T-helper 17 cell (primary cell): ENCODE measurements at places on chromosomes 2 and 18.

GRCh38 chr2:54660752-54661151 lies 62.7 kb upstream of the EML6 start:
- no peak for DNase-seq

DNA sequence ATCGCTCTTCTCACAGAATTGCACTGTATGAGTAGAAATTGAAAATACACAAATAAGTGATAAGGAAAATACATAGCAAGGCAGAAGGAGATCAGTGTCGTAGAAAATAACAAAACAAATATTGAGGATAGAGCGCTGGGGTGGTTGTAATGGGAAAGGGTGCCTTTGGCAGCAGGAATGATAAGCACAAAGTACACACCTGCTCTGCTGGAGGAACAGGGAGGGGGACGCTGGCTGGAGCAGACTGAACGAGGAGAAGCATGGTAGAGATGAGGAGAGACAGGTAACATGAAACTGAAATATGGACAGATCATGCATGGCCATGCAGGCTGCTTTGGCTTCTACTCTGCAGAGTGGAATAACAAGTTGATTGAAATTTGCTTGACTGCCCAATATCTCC lies 181.2 kb upstream of the FSHR start:
- no peak for DNase-seq

DNA sequence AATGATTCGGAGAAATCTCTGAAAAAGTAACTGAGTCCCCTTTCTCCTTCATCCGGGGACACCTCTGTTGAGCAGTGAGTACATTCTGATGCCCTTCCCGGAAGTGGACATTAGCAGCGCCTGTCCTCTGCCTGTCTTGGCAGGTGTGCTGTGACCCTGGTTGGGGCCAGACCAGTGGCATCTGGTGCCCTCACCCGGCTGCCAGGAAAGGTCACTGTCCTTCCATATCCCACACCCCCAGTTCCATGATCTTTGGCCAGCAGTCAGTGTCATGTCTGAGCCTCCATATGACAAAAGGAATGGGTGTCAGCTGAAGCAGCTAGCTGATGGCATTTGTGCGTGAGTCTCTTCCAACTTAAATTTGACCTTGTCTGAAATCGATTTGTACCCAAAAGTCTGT lies 128.1 kb downstream of the NCK2 start:
- DNase-seq, result no peak

- no peak for DNase-seq
Measured at GRCh38 chr2:12046641-12047040, 300.2 kb downstream of the LPIN1 start.

DNA sequence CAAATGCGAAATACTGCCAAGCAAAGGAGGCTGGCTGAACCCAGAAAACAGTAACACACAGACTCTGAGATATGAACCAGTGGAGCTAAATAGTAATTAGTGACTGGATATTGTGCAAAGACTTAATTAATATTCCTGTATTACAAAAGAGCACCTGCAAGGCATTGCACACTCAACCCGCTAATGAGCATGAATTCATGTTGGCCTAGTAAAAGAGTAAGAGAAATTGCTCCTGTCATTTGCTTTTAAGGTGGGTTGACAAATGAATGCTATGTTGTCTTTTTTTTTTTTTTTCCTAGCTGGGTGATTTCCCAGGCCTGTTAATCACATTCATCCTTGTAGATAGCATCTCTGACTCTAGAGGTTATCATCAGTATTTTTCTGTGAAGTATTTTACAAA lies 87.0 kb upstream of the CERS6 start:
- no peak for DNase-seq

- DNase-seq, result no peak
Measured at GRCh38 chr2:232632229-232632903, 1.0 kb upstream of the EFHD1 start.

DNA sequence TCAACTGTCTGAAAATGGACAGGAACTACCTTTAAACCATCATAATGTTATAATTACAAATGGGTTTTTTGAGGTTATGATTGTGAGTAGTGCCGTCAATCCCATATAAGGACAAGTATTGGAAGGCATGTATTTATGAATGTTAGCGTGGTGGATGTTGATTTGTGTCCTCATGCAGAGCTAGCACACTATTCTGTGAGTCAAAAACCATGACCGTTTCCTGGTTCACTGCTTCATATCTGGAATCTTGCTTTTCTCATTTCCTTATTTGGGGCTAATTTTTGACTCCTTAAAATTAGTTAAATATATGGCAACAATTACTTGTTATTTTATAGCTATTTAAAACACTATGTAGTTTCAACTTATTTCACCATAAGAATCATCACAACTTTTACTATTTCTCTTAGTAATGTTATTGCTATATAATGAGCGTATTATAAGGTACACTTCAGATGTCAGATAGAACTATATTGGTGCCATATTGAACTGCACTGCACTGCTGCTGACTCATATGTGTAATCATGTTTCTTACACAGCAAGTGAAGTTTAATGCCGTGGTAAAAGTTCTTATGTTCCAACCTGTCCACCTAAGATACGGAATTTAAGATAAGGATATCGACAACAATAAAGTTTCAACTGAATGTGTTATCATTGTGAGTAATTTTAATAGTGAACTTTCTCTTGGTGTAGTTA lies 192.8 kb downstream of the PTGR3 start:
- DNase-seq, result no peak

- DNase-seq, result no peak
Measured at GRCh38 chr2:46813680-46814079, 101.9 kb downstream of the MCFD2 start.

GRCh38 chr2:212665948-212666347 lies 127.3 kb upstream of the ERBB4 start:
- no peak for DNase-seq

GRCh38 chr18:74961596-74961995 lies 247.3 kb downstream of the PTGR3 start:
- no peak for DNase-seq

DNA sequence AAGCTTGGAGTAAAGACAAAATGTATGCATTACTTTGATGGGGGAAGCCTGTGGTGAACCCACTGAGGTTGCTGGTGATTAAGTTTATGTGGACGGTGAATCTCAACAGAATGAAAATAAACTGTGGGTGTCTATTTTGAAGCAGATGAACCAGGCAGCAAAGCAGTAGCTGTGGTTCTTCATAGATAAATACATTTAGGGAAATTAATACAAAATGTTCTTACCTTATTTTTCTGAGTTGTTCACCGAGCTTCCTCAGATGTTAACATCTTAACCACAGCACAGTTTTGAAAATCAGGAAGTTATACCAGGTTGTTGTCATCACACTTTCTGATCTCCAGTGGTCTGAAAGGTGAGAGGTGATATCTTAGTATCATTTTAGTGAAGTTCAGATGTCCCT lies 53.9 kb downstream of the NCK2 start:
- DNase-seq, result no peak

DNA sequence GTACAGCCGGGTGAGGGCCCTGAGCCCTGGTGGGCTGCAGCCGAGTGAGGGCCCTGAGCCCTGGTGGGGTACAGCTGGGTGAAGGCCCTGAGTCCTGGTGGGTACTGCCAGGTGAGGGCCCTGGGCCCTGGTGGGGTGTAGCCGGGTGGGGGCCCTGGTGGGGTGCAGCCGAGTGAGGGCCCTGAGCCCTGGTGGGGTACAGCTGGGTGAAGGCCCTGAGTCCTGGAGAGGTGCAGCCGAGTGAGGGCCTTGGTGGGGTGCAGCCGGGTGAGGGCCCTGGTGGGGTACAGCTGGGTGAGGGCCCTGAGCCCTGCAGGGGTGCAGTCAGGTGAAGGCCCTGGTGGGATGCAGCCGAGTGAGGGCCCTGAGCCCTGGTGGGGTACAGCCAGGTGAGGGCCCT lies 37.5 kb downstream of the CTDP1 start:
- DNase-seq, result no peak

- DNase-seq, result no peak
Measured at GRCh38 chr2:183729380-183729779, 605.1 kb downstream of the NUP35 start.

GRCh38 chr2:164617466-164617865 lies 3.8 kb downstream of the GRB14 start:
- no peak for DNase-seq

DNA sequence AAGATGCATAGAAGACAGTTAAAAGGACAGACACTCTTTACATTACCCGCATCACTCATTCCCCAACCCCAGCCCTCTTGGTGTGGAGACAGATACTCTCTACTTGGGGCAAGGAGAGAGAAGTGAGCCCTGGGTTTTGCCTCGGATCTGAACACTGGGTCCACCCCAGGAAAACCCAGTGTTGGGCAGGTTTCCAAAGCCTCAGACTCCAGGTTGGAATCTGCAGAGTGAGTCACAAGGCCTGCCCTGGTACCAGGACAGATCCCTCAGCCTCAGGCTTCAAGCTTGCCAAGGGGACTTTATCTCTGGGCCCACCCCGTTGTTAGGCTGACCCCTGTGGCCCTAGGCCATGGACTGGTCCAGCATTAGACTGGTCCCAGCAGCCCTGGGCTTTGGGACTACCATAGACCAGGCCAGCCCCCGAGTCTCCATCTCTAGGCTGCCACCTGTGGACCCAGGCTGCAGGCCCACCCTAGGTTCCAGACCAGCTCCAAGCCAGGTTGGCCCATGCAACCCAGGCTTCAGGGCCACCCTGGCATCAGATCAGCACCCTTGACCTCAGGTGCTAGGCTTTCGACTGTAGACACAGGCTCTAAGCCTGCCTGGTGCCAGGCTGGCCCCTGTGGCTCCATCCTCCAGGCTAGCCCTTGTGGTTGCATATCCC lies 112.8 kb downstream of the GULP1 start:
- DNase-seq, result no peak

DNA sequence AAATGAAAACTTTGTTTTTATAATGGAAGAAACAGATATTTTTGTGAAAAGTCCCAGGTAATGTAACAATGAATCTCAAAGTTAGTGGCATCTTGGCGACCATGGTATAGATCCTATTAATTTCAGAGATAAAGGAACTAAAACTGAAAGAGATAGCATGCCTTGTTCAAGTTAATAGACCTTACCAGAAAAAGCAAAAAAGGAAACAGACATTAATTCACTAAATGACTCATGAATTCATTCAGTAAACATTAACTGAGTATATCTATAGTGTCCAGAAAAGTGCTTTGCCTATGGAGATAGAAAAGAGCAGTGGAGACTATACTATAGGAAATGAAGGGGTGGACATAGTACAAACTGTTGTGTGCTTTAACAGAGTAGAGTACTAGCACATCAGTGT lies 763.3 kb downstream of the TRIB2 start:
- no peak for DNase-seq

- peak; percentile 65 for DNase-seq
Measured at GRCh38 chr2:43174368-43174916, 52.0 kb downstream of the ZFP36L2 start.

DNA sequence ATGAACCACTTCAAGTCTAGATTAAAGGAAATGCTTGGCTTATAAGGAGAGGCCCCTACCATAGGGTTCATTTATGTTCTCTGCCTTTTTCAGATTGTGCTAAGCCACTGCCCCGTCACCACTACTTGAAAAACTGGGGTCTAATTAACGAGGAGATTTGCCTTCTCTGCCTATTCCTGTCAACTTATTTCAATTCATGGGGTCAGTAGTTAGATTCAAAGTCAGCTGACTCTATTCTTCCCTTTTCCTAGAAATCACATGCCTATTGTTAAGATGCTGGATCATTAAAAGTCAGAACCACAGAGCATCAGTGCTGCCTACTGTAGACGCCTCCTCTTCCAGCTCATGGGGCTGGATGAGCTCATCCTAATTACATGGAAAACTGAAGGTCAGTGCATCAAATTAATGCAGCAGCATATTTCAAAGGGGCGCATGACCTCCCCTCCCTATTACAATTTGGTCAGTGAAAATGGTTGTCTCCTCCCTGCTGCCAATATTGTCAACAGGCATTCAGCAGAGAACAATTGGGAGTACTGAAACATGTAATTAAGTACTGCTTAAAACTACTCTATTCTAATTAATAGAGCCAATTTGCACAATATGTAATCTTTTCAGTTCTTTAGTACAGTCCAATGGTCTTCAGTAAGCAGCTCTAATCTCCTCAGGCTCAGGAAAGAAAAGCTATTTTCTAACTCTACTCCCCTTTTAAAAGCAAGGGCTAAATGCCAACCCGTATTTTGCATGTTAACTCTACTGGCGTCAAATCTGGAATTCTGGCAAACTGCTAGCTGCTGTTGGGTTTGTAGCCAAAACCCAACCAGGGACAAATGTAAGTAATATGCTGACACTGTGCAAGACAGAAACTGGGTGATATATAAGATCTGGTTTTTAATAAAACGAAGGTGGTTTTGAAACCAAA lies 117.4 kb upstream of the ITGB6 start:
- no peak for DNase-seq

DNA sequence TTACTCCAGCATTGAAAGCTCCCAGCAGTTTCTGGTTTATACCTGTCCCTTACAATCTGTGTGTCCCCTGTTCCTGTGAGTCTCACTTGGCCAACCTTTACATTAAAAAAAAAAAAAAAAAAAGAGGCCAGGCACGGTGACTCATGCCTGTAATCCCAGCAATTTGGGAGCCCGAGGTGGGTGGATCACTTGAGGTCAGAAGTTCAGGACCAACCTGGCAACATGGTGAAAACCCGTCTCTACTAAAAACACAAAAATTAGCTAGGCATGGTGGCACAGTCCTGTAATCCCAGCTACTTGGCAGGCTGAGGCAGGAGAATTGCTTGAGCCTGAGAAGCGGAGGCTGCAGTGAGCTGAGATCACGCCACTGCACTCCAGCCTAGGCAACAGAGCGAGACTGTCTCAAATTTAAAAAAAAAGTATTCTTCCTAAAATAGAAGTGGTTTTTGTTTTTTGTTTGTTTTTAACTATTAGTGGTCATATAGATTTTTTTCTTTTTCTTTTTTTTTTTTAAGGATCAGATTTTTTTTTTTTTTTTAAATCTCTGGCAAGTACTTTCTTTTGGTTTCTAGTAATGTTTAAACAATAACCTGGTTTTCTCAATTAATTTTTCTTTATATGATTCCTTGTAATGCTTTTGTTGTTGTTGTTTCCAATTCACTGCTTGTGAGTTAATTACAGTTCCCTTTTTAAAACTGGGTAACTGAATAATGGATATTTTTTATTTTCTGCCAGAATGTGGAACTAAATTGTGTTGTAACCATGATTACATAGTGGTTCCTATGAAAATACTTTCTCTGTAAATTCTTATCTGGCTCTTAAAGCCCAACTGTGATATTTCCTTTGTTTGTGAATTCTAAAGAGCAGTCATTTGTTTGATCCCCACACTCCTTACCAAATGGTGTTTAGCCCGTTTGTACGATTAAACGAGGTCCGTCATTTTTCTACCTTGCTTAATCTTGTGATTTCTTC lies 116.8 kb downstream of the CTAGE1 start:
- no peak for DNase-seq

GRCh38 chr2:145258903-145259579 lies 739.1 kb upstream of the ZEB2 start:
- DNase-seq, result no peak

DNA sequence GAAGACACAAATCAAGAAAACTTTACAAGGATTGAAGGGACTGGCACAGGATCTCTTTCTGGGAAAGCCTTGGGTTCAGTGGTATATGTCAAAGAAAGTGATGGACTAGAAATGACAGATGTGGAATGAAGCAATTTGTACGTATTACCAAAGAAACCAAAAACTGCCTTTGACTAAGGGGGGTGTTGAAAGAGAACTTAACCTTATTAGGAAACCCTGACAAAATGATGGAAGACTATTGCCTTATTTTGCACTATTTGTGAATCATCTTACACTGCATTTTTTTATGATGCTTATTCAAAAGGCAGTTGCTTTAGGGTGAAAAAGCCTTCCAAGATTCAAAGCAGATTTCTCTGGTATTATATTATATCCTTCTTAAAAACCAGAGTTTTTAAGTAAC lies 4.0 kb downstream of the TSGA10 start:
- DNase-seq, result no peak

- no peak for DNase-seq
Measured at GRCh38 chr18:13176847-13177246, 41.7 kb upstream of the LDLRAD4 start.

GRCh38 chr2:64655873-64656272 lies 2.2 kb upstream of the SERTAD2 start:
- DNase-seq, result no peak
